ENCODE measurements at places on chromosomes 12 and 14.

DNA sequence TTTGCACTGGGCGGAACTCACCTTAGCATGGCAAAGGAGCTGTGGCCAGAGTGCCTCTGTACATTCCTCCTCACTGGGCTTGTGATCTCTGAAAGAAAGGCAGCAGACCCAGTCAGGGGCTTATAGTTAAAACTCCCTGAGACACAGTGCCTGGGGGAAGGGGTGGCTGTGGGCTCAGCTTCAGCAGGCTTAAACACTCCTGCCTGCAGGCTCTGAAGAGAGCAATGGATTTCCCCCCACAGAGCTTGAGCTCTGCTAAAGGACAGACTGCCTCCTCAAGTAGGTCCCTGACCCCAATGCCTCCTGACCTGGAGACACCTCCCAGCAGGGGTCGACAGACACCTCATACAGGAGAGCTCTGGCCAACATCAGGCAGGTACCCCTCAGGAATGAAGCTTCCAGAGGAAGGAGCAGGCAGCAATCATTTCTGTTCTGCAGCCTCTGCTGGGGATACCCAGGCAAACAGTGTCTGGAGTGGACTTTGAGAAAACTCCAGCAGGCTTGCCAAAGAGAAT, 327.5 kb upstream of the SLC16A7 start:
- DNase-seq = no peak

- DNase-seq = no peak
Observed at GRCh38 chr12:52250048-52250990, 17.3 kb downstream of the KRT7 start.

GRCh38 chr12:94864987-94865386, 138.5 kb downstream of the NDUFA12 start:
- no peak for DNase-seq

GRCh38 chr12:112792301-112792700, 753 bp downstream of the RPH3A start:
- DNase-seq = no peak

DNA sequence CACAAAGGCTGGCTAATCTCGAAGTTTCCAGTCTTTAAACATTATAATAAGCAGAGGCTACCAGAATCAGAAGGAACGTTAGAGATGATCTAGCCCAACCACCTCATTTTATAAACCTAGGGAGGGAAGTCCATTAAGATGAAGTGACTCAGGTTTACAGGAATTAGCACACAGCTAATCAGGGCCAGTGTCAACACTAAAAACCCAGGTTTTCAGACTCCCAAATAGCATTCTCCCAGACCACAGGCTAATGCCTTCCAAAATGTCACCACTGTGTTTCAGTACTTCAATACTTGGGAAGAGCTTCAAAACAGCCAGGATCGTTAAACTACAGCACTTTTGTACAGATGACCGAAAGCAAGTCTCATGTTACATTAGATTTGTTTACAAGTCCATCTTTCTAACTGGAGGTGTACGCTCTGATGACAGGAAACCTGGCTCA, 89.2 kb downstream of the FOXN3 start:
- DNase-seq = no peak

GRCh38 chr12:75812271-75813018, 219.1 kb downstream of the PHLDA1 start:
- no peak for DNase-seq

DNA sequence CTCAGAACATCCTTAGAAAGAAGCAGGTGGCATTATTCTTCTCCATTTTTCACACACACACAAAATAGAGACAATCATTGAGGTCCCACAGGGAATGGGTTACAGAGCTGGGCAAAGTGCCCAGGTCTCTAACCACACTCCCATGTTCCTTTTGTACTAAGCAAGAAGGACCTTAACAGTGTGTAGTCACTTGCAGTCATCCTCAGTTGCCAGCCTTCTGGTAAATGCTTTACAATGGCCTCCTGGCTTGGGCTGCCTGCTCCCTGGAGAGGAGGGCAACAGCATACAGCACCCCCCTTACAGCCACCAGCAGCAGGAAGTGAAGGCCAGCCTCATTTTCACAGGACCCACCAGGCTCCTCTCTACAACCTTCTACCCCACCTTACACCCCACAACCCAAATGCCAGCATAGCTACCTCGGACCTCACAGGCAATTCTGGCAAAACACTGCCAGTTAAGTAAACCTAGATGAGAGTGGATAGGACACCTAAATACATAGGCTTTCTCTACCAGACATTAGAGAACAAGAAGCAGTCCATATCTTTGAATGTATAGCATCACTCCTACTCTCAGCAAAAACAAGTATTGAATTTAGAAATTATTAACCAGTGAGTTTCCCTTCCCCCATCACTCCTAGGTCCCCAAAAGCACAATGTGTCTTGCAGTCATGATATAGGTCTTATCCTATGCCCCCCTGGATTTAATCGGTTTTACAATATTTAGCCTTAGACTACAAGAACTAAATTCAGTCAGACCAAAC, 88.1 kb downstream of the PPP2R5E start:
- DNase-seq = no peak

DNA sequence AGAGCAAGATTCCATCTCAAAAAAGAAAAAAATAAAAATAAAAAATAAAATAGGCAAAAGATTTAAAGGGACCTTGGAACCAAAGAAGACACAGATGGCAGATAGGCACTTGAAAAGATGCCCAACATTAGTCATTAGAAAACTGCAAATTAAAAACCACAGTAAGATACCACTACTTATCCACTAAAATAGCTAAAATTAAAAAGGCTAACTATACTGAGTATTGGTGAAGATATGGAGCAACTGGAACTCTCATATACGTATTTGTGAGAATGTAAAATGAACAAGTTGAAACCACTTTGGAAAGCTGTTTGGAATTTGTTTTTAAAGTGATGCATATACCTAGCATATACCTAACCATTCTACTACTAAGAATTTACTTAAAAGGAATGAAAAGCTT, 22.3 kb downstream of the BLTP3B start:
- no peak for DNase-seq

DNA sequence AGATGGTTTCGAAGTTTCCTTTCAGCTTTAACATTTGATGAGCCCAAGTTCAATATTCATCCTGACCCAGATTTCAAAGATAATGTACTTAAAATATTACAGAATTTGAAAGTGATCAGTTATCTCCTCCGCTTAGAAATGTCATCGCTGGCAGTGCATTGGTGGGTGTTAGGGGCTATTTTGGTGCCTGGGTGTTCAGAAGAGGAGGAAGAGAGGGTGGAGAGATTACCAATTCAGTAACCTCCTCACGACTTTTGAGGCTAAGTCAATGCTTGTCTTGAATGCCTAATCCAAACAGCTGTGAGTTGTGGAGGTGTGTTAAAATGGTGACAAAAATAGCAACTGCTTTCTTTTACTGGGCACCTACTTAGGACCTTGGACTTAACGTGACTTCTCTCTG, 13.8 kb upstream of the DGLUCY start:
- no peak for DNase-seq

- no peak for DNase-seq
Observed at GRCh38 chr12:131643631-131644452, 67.0 kb upstream of the SFSWAP start.

DNA sequence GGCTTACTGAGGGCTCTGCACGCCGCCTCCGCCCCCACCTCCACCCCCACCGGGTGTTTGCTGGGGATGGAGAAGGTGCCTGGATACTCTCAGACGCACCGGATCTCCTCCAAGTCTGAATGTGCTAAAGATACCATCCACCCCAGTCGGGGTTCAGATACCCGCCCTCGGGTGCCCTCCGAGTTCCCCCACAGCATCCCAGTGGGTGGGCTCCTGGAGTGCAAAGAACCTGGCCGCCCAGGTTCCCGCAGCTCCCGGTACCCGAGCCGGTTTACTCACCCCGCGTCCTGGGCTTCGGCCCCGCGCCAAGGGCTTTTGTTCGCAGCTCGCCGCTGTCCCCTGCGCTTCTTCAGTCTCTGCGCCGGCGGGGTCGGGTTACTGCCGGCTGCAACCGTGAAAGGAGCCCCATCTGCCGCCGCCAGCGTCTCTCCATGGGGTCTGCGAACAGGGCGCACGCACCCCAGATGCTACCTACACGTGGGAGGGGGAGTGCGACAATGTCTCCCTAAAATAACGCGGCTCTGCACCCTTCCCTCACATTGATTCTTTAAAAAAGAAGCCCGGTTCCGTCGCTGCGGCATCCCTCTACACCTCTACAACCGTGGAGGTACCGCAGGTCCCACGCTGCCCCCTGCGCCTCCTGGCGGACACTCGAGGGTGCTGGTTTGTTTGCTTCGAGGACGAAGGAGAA, at the start of gene CCDC177:
Gene CCDC177 (minus strand): TSS at position 609 of the 691 bp plus-strand sequence. CDS start 1,249 bp downstream, outside the sequence.
- DNase-seq = peak; percentile 33

DNA sequence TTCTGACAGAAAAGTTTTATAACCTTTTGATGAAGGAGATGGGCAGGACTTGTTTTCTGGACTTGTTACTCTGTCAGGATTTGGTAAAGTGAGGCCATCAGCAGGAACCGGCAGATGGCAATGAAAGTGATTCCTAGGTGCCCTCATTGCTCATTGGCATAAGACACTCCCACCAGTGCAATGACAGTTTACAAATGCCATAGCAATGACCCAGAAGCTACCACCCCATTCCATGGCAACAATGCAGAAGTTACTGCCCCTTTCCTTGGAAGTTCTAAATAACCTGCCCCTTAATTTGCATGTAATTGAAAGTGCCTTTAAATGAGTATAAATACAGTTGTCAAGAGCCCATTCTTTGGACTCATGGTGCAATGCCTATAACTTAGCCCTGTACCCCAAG, 222.6 kb downstream of the CEP128 start:
- no peak for DNase-seq

DNA sequence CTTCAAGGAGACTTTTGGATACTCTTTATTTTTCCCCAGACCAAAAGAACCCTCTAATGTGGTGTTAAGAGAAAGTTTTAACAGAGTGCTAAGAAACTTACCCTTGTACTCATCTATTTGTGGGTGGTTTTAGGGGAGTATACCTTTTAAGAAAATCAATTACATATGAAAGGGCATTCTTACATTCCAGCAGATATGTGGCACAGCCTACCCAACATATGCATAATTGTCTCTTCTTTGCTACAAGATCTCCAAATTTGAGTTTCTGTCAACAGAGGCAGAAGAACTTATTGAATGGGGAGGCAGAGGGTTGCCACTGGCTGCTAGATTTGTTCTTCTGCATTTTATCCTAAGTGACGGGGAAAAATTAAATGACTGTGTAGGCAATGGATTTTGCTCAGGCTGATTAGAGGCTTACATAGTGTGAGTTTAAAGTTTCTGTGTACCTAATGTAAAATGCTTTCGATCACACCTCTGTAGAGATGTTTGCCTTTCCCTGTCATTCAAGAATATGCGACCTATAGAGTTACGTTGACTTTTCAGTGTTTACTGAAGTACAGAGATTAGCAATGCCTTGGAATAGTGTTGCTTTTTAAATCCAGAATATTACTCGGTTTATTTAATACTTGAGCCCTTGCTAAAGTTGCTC, 54.6 kb downstream of the PROX2 start:
- DNase-seq = no peak

- no peak for DNase-seq
Observed at GRCh38 chr12:130677957-130678558, 38.0 kb downstream of the RIMBP2 start.

GRCh38 chr12:50825372-50825838, 17.3 kb upstream of the TMPRSS12 start:
- DNase-seq = no peak

- no peak for DNase-seq
Observed at GRCh38 chr12:120397824-120398540, 29.0 kb upstream of the MSI1 start.

GRCh38 chr12:82605115-82605514, 81.6 kb upstream of the TMTC2 start:
- DNase-seq = no peak

DNA sequence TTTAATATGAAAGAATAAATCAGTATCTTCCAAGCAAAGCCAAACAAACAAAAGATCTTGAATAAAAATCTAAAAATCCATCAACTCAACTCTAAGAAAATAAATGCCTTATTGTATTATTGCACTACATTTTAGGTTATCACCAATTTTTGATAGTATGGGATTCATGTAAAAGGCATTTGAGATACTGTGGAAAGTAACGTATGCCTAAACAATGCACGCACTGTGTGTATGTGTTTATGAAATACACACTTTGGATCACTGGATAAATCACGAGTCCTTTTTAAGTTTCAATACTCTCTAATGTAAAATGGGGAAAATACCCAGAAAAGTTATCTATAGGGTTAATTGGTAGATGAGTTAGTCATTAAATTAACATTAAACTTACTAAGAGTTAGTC, 17.7 kb downstream of the WBP11 start:
- DNase-seq = no peak

DNA sequence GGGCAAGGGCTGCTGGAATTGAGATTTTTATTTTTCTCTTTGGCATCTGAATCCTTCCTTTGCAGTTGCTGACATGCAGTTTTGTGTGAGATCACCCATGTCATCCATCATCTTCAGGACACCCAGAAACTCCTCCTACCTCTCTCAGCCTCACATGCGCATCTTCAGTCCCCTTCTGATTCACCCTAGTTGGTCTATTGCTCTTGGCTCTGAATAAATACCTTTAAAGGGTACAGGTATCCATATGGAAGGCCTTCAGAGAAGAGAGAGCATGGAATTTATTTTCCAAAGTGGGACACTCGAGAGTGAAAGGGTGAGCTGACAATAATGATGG, 41.8 kb downstream of the NTF3 start:
- DNase-seq = no peak

- no peak for DNase-seq
Observed at GRCh38 chr12:92337128-92337527, 191.5 kb upstream of the BTG1 start.

- DNase-seq = no peak
Observed at GRCh38 chr14:54129850-54130640, 173.4 kb upstream of the BMP4 start.

- DNase-seq = no peak
Observed at GRCh38 chr12:68479261-68479895, 131.3 kb upstream of the RAP1B start.
